ELR (cell line): ENCODE measurements at places on chromosomes 4 and X.

DNA sequence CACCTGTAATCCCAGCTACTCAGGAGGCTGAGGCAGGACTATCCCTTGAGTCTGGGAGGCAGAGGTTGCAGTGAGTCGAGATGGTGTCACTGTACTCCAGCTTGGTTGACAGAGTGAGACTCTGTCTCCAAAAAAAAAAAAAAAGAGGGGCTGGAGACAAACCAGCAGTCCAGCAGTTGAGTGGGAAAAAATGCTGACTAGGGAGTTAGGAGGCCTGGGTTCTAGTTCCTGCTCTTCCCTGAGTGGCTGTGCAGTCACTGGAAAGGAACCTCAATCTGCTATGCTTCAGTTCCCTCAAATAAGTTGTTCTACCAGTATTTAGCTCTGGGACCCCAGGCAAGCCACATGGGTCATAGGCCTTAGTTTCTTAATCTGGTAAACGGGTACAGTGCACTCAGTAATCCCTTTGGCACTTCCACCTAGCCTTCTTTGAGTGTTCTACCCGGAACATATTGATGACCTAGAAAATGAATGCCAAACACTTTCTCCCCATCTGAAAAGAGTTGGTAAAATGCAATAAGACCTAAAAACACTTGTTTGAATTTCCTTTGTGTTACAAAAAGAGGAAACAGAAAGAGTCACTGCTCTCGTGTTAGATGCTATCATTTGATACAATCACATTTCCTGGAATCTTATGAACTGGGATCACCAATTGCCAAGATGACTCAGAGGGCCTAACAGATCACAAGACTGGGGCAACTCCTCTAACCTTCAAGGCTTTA is 99.3 kb upstream of the EGFL6 start:
- peak; percentile 84 for DNase-seq

- no peak for DNase-seq
These were observed 28.4 kb downstream of the ANAPC4 start for GRCh38 chr4:25405453-25405852.

DNA sequence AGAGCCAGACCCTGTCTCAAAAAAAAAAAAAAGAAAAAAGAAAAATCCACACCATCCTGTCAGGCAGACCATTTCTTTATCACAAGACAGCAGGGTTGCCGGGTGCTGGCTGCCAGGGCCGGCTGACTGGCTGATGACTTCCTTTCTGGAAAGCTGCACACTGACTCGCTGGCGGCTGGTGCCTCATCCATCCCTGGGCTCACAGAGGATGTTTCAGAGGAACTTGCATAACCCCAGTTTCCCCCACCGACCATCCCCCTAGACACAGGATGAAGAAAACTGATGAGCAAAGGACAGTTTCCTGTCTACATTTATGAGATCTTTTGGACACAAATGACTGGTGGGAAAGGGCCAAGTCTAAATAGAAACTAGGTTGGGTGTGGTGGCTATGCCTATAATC is 14.1 kb downstream of the HPSE start:
- DNase-seq, result peak; percentile 76

- peak; percentile 3 for DNase-seq
These were observed 2.5 kb downstream of the HTT-AS start for GRCh38 chr4:3071811-3072210.

GRCh38 chr4:23368081-23368697 is 521.7 kb downstream of the PPARGC1A start:
- no peak for DNase-seq

GRCh38 chr4:142773505-142773904 is 72.6 kb downstream of the INPP4B start:
- DNase-seq, result no peak

GRCh38 chrX:66504481-66504880 is 134.4 kb downstream of the EDA2R start:
- DNase-seq, result no peak
